Activated CD4-positive, alpha-beta T cell treated with anti-CD3 and anti-CD28 coated beads, Interleukin-2, amount 50 U/mL, for 4 hours (primary cell): ENCODE measurements at places on chromosomes 3 and 15.
A peak's percentile ranks its signal among the peaks of the same experiment; 100 is the strongest.

DNA sequence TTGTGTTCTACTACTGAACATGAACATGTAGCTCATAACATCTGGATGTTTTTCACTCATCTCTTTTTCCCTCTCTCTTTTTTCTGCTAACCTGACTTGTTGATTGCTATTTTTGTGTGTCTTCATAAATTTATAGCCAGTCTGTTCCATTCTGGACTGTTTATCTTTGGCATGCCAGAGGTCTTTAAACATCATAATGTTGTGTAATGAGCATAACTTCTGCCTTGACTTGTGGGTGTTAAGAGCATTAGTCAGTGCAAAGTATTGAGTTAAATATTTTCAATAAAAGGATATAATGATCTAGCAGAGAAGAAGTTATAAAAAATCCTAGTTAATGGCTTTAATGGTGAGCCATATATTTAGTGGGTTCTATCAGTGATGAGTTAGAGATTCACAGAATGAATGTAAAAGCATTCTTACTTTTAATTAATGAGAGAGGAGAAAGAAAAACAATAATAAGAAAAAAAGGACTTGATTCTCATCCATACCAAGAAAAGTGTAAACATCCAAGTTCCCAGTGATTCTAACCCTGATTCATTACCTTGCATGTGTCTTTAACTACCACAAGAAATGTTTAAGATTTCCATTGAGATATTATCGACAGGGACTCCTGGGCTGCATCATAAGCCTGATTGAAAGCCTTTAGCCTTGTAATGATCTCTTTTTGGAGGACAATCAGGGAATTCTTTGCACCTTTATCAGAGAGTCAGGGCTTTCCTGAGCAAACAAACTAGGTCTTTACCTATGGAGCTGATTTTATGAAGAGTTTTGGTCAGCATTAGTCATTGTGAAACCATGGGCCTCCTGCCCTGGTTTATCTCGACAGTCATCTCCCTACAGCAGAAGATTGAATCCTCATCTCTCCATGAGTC is 22.9 kb downstream of the MITF start:
- no peak for DNase-seq

DNA sequence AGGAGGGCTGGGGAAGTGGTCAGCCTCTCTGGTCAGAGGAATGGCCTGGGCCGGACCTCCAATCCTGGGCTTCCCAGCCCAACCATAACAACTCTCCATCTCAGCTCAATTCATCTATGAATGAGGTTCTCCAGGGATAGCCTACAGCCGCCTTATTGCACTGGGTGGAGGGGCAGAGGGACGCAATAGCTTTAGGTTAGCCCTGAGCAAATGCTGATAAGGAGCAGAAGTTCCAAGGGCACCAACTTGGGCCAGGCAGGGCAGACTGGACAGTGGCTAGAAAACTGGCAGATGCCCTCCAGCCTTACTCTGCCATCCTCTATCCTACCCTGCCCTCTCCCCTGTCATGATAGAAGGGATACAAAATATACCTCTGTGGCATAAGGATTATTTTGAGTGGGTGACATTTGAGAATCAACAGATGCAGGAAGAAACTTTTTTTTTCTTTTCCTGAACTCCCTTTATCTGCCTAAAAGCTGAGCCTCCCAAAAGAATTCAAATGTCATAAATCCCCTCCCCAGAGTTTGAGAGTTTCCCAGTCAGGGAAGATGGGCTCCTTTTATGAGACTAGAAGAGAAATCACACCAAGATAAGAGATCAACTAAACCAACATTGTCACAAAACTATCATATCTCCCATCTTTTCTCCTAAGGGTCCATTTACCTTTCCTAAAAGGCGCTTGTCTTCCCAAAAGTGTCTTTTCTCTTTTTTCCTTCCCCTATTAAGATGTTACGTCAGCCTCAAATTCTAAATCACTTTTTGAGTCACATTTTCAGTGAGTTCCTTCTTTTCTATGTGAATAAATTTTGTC is 40.4 kb upstream of the C15orf39 start:
- no peak for DNase-seq

DNA sequence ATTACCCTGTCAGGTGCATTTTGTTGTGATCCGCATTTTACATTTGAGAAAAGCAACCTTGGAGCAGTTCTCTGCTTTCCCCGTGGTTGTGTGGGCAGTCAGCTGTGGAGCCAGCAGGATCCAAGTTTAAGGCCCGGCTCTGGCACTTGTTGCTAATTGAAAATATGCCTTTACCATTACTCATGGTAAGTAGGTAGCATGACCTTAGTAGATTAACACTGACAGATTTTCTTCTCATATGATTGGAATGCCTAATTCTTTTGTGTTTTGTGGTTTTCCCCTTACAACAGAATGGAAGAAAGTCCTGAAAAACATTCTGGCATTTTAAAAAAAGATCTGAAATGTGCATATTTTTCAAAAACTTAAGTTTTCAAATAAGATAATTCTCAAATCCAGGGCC is 246.5 kb upstream of the LRRN1 start:
- DNase-seq = no peak

DNA sequence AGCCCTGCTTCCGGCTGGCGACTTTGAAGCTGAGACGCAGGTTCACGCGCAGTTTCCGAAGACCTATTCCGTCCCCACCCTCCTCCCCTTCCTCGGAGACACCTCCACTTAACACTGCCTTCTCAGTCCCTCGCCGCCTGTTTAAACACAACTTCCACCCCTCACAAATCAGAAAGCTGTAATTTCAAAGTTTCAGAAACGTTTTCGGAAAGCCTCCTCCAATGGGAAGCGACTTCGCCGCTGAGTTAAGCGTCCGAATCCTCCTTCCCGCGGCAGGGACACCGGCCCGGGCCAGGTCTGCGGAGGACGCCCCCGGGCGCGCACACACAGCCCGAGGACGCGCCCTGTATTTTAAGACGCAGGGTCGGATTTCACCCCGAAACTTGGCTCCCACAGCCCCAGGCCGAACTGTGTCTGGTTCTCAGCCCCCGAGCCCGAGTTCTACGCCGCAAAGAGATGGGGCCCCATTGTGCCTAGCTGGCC is 559 bp upstream of the LRRN1 start:
- DNase-seq = no peak

- DNase-seq = peak; percentile 53
These were observed 536 bp downstream of the ATP10A start for GRCh38 chr15:25862472-25863110.

DNA sequence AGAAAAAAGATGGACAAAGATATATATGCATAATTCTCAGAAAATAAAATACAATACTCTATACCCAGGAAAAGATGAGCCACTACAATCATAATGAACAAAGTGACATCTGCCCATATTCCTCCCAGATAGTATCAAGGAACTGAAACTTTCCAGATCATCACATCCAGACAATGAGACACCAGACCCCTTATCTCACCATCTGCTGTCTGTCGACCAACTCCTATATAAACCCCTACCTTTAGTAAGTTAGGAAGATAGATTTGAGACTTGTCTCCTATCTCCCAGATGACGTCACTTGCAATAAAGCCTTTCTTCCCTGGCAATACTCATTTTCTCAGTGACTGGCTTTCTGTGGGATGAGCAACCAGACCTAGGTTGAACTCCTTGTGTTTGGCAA is 1071.6 kb downstream of the PLOD2 start:
- no peak for DNase-seq

- DNase-seq = no peak
These were observed 203.3 kb upstream of the IL12A start for GRCh38 chr3:159785273-159785708.

- DNase-seq = no peak
These were observed 612.6 kb upstream of the NECTIN3 start for GRCh38 chr3:110459021-110459420.

DNA sequence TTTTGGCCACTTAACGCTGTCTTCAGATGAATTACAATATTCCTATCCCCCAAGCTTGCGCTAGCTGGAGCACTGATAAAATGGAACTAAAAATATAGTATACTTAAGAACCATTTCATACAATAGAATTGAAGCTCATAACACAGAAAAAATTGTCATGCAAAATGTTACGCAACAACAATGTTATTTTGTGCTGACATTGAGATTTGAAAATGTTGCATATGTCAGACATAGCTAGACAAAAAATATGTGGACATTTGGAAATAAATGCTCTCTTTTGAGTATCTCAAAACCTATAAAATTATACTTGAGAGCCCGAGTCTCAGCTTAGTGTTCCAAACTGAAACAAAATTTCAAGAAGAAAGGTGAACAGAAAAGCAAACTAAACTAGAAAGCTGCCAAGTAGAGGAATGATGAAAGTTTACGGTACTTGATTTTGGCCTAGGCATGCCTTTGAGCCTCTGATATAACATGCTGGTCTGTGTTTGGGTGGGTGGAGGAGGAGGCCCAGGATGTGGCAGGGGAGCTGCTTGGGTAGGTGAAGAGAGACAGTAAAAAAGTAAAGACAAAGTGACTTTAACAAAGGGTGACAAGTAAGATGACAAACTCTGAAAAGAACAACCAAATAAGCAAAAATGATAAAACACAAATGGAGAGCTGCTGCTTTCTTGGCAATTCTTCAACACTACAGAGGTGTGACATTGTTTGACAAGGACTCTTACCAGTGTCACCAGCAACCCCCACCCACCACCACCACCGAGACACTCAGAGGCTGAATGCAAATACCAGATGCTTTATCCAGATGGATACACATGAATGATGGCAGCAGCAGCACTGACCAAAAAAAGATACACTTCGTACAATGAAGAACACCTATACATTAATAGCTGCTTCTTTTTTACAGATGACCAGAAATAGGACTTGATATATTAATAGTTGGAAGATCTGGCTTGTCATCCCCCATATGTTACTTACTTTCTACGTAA is 129.3 kb upstream of the FEZF2 start:
- DNase-seq = no peak

DNA sequence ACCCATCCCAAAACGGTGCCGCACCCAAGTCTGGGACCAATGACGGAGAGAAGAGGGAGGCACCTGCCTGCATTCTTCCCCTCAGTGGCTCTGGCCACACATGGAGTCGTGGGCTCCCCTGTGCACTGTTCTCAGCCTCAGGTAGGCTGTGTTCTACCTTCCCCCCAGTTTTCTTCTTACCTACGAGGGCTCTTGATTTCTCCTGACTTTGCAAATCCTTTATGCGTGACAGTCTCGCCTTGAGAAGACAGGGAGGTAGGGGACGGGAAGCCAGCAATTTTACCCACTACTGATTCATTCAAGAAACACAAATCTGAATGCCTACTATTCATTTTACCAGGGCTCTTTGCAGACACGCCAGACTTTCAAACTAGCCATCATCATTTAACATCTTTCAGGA is 261.3 kb upstream of the NSMCE3 start:
- DNase-seq = no peak
